GM23248 (cell line): ENCODE measurements at places on chromosomes 1 and 21. TPM values are rescaled to one million over a fixed set of nuclear protein-coding genes. Genes with fewer than 3 reads are reported as not detected.

Gene PRR9
- total RNA-seq, result not detected in 2 replicates

Gene PCNX2
- total RNA-seq, result 9.5 and 13.7 TPM in 2 replicates

Gene CD52
- total RNA-seq, result not detected in 2 replicates

Gene RGSL1
- total RNA-seq, result not detected in 2 replicates

Gene APOBEC4
- total RNA-seq, result not detected in 2 replicates

Gene ORC1
- total RNA-seq, result 1.9 and 3.4 TPM in 2 replicates

Gene CDC14A
- 1.5 and 5.6 TPM in 2 replicates for total RNA-seq

Gene GJA9
- total RNA-seq, result 0.11 TPM in 1 of 2 replicates, not detected in the other

Gene PCSK9
- total RNA-seq, result 0.11 and 0.25 TPM in 2 replicates

Gene PROK1
- total RNA-seq, result not detected in 2 replicates

Gene FCRL4
- not detected in 2 replicates for total RNA-seq

DNA sequence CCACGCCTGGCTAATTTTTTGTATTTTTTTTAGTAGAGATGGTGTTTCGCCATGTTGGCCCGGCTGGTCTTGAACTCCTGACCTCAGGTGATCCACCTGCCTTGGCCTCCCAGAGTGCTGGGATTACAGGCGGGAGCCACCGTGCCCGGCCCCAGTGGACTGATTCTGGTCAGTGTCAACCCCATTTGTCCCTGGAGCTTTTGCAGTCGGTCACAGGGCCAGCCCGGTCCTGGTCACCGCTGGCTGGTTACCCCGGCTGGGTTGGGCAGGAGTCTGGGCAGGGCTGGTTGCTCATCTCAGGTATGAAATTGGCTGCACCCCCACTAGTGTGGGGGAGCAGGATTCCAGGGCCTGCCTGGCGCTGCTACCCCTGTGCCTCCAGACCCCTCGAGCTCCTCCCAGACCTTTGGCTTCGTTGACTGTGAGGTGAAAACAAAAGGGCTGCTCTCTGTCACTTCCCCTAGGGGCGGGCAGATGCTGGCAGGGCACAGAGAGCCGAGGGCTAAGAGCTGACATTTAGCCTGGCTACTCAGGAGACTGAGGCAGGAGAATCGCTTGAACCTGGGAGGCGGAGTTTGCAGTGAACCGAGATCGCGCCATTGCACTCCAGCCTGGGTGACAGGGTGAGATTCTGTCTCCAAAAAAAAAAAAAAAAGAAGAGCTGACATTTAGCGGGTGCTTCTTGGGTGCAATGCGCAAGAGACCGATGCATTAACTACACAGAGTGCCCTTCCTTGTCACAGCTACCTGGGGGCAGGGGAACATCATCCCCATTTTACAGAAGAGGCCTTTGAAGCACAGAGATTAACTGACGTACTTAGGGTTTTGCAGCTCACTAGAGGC, 10.6 kb downstream of the TNFRSF1B start:
- no peak for DNase-seq

DNA sequence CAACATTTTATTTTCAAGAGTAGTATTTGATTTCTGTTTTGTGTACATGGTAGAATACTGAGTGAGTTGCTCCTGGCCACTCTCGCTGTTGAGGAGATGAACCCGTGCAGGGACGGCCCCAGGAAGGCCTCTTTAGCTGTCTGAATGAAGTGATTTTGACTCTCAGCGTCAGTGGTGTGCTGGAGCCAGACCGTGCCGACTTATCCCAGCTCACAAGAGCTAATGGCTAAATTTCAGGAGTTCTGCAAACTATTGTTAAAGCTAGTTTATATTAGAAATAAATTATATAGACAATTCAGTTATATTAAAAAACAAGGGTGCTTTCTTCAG, 111.2 kb upstream of the KIF26B start:
- DNase-seq, result no peak

GRCh38 chr1:76279101-76279748, 204.7 kb downstream of the ST6GALNAC3 start:
- no peak for DNase-seq

GRCh38 chr1:35164893-35165292, 28.1 kb downstream of the SFPQ start:
- DNase-seq, result no peak

DNA sequence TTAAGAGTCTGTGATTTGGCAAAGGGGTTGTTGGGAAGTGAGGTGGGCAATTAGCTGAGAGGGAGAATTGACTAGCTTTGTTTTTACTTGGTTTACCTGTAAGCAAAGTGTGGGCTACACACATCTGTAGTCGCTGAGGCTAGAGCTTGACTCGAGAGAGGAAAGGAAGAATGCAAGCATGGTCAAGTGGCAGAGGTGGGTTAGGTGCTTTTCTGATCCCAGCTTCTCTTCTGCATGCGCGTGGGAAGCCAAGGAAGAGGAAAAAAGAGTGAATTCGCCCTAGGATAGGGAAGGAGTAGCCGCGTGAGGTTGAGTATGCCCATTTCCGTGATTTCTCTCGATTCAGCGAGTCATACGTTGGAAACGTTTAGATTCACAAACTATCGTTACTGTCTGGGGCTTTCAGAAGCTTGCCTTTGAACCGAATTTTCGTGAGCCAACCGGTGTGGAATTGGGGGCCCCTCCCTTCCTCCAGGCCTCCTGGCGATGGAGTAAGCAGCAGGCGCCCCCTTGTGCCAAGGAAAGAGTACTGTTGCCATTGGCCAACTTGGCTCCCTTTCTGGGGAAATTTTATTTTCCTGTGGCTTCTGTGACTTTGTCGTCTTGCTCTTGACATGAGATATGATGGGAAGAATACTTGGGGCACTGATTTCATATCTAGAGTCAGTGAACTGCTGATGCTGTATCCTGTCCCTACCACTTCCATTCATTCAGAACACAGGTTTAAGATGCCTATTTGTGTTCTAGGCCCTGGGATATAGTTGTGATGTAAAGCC, 1.3 kb downstream of the PIGV start:
- DNase-seq, result peak; percentile 95

- no peak for DNase-seq
Observed at GRCh38 chr1:167186771-167187170, 33.9 kb upstream of the POU2F1 start.

DNA sequence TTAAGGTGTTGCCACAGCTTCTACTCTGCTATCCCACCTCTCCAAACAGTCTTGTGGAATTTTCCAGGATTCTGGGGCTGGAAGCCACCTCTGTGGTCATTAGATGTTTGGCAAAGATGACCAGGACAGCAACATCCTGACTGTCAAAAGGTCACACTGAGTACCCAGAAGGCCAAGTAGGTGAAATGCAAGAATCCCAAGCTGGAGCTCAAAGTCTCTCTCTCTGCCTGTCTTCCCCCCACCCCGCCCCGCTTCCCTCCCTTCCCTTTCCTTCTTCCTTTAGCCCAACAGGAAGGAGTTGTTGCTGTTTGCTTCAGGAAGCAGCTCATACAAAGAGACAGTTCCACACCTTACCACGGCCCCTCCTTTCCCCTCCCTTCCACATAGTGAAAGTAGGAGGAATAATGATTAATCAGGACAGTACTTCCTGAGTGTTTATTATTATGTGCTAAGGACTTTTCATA, 75.6 kb upstream of the SLC2A1 start:
- no peak for DNase-seq

GRCh38 chr1:207077012-207077411, 11.6 kb upstream of the C4BPB start:
- no peak for DNase-seq

- no peak for DNase-seq
Observed at GRCh38 chr1:224554620-224555259, 61.4 kb upstream of the CNIH3 start.

- peak; percentile 72 for DNase-seq
Observed at GRCh38 chr1:227072991-227073390, 132.9 kb downstream of the COQ8A start.

DNA sequence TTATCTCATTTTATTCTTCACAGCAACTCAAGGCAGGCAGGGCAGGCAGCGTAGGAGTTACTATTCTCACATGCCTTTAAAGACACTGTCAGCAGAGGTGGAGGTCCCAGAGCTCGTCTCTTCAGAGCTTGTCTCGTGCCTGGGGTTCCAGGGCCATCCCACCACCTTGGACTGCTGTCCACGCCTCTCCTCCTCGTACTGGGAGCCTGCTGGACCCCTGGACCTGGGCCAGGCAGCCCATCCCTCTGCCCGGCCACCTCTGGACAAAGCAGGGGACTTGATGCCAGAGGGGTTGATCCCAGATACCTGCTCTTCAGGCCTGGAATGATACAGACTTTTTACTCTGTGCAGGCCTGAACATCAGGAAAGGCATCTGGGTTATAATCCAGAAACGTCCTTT, 546.8 kb downstream of the KIF26B start:
- no peak for DNase-seq

DNA sequence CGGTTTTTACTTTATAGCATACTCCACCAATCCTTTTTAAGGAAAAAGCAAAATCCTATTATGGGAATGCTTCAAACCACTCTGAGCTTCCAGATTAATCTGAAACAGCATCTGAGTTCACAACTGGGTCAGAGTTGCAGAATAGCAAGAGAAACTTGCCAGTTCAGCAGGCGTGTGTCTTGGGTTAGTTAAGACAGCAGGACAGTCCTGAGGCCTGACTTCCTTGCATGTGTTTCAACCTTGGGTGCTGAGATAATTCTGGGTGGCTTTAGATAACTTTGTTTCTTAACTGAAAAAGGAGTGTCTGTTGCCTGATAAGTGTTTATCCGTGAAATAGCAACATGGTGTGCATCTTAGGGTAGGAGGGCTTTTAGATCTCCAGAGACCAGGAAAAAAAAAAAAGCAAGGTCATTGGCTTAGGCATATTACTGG, 169.2 kb downstream of the DHRS3 start:
- peak; percentile 65 for DNase-seq

GRCh38 chr21:29078869-29079767, 5.7 kb upstream of the CCT8 start:
- DNase-seq, result no peak

- DNase-seq, result no peak
Observed at GRCh38 chr1:117164209-117164608, 42.7 kb upstream of the TRIM45 start.

GRCh38 chr21:41655259-41655658, 111.6 kb downstream of the RIPK4 start:
- no peak for DNase-seq

DNA sequence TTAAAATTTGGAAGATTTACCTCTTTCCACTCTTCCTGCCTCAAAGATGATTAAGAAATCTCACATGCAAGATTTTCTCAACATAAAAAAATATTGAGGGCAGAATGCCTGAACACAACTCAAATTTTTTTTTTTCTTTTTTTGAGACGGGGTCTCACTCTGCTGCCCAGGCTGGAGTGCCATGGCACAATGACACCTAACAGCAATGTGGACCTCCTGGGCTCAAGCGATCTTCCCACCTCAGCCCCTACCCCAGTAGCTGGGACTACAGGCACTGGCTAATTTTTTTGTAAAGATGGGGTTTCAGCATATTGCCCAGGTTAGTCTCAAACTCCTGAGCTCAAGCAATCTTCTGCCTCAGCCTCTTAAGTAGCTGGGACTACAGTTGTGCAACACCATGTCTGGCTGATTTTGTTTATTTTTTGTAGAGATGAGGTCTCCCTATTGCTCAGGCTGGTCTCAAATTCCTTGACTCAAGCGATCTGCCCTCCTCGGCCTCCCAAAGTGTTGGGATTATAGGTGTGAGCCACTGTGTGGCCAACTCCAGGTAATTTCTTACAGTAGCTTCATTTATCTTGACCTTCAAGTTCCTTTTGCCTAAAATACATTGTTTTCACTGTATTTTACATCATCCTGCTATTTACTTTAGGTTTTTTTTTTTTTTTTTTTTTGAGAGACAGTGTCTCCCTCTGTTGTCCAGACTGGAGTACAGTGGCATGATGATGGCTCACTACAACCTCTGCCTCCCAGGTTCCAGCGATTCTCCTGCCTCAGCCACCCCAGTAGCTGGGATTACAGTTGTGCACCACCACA, 10.4 kb downstream of the NUCKS1 start:
- DNase-seq, result peak; percentile 62

DNA sequence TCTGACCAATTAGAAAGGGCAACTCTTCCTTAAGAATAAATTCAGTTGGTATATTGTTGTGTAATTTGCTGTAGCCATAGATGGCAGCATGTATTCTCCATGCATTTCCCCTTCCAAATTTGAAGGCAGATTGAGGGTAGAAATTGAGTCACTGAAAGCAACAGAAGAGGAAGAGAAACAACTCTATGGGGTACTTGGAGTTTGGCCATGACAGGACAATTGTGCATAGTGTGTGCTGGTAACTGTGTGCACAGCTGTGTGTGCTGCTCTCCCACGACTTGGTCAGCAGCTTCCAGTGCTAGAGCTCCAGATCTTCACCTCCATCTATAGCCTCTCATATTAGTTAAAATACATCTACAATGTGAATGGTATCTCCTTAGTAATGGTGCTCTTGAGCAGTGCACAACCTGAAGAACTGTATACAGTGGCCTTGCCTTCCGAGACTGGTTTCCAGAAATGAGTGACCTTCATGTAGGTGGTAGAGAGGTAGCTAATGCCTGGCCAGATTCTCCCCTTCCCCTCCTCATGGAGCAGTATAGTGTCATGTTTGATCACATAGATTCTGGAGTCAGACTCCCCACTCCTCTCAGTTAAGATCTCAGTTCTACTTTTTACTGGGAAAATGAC, 882 bp upstream of the FCAMR start:
- DNase-seq, result no peak

DNA sequence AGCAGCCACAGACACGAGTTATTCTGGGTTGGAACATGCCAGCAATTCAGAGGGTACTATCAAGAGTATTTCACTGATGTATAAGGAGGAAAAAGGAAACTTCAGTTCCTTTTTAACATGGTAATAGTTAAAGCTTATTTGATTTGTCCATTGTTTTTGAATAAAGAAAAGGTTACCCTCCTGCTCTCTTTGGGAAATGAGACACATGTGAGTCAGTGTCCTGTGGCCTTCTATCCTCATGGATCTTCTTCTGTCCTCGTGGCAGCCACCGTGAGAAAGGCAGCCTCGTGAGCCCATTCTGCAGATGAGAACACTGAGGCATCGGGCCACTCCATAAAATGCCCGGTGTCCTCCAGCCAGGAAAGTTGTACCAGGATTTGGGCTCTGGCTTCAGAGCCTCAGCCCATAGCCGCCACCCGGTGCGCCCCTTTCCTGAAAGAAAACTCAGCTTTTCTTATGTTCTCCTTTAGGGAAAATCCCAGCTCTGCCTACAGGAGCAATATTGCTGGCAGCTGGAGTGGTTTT, 24.8 kb downstream of the KCNAB2 start:
- peak; percentile 7 for DNase-seq

DNA sequence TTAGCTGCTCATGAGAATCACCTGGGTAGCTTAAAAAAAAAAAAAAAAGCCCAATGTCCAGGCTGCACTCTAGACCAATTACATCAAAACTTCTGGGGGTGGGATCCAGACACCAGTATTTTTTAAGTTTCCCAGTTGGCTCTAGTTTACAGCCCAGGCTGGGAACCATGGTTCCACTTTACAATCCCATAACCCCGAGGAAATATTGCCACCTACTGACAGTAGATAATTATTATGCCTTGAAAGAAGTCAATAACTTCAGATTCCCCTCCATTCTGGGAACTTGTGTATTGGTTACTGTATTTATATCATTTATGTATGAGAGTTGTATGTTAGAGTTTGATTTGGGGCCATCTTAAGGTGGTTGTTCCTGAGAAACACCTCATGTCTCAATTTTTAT, 100.2 kb downstream of the SPATA46 start:
- DNase-seq, result peak; percentile 60

GRCh38 chr1:208668991-208669390, 424.8 kb upstream of the PLXNA2 start:
- DNase-seq, result peak; percentile 5

- no peak for DNase-seq
Observed at GRCh38 chr1:49298304-49298703, 521.6 kb upstream of the BEND5 start.

GRCh38 chr1:47937586-47938254, 59.5 kb downstream of the TRABD2B start:
- DNase-seq, result no peak
